Endothelial cell (in vitro differentiated cells): ENCODE measurements at places on chromosomes 2 and 18.

GRCh38 chr18:22650247-22650646, 232.5 kb upstream of the CTAGE1 start:
- DNase-seq, result no peak

DNA sequence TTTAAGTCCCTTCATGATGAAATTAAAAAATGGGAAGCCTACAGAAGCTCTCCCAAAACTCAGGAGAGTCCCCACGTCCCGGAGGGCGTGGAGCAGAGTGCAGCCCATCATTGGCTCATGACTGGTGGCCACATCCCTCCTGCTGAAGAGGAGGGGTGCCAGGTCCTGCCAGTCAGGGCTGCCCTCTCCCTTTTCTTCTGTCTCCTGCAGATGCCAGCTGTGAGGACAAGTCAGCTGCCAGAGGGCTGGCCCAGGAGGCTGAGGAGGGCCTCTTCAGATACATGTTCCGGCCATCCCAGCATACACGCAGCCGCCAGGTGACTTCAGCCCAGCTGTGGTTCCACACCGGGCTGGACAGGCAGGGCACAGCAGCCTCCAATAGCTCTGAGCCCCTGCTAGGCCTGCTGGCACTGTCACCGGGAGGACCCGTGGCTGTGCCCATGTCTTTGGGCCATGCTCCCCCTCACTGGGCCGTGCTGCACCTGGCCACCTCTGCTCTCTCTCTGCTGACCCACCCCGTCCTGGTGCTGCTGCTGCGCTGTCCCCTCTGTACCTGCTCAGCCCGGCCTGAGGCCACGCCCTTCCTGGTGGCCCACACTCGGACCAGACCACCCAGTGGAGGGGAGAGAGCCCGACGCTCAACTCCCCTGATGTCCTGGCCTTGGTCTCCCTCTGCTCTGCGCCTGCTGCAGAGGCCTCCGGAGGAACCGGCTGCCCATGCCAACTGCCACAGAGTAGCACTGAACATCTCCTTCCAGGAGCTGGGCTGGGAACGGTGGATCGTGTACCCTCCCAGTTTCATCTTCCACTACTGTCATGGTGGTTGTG, 2.6 kb downstream of the INHA start:
- no peak for DNase-seq

DNA sequence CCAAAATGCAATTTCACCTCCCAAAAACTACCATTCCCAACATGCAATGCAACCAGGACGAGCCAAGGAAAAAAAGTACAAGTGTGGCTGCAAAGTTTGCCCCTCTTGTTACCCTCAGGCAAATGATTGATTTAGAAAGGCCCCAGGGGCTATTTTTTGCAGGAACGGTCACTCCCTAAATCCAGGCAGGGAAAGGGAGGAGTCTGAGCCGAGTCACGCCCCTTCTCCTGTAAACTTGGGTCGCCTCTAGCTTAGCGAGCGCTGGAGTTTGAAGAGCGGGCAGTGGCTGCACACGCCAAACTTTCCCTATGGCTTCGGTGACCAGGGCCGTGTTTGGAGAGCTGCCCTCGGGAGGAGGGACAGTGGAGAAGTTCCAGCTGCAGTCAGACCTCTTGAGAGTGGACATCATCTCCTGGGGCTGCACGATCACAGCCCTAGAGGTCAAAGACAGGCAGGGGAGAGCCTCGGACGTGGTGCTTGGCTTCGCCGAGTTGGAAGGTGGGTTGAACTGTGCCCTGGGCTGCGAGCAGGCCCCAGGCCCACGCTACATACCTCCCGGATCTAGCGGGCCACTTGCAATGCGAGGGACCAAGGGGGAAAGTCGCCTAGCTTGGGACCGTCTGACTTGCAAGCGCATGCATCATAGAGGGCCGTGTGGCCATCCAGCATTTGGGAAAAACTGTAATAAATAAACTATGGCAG, at the start of gene GALM:
Gene GALM, plus strand, starts transcription at position 261 of the 702 bp plus-strand sequence. Its CDS starts 48 bp downstream, at position 309.
- peak; percentile 75 for DNase-seq

DNA sequence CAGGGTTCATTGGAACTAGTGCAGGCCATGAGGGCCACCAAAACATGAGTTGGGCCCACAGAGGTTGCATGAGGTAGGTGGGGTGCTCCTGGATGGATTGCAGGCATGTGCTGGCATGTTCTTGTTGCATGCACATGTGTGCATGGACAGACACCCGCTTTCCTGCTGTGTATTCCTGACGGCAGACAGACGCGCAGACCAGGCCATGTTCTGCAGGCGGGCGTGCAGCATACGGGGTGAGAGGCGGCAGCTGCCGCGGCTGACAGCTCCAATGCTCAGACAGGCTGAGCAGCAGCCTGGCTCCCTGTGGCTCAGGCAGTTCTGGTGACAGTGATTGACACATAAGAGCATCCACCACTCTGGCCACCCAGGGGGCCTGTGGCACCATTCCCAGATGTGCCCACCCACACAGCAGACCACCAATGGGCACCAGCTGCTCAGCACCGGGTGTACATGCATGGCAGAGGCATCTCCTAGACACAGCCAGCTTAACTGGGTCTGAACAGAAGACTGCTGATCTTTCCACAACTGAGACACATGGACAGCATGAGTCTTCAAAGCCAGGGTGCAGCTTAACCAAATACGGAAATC, 21.2 kb downstream of the HS1BP3 start:
- no peak for DNase-seq

DNA sequence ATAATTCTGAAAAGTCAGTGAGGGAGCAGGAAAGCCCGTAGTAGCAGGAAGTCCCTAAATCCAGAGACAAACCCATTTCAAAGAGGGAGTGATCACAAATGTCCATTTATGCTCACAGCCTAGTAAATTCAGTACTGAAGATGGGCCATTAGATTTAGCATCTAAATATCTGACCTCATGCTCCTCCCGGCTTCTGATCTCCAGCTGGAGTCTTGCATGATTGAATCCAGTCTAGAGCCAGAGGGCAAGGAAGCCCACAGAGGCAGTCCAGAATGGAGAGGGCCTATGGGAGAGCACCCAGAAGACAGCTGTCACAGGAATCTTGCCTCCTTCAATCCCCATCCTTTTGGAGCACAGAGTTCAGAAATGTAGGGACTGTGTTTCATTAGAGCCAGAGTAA, 16.0 kb upstream of the ST8SIA3 start:
- DNase-seq, result no peak

DNA sequence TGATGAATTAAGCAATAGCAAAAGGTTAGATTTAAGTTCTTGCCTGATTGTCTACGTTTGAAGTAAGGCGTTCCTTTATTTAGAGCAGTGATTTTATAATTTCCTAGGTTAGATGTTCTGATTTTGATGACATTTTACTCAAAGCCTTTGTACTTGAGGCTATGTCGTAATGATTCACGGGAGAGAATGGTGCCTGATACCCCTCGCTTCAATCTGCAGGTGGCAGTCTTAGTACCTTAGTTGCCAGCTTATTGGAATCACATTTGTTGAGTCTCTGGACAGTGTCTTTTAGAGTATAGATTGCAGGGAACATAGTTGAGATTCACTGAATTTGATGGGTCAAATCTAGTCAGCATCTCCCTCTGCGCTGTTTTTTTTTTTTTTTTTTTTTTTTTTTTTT, 89.5 kb downstream of the BIRC6 start:
- no peak for DNase-seq

GRCh38 chr2:120110507-120110906, 97.6 kb downstream of the EPB41L5 start:
- no peak for DNase-seq

DNA sequence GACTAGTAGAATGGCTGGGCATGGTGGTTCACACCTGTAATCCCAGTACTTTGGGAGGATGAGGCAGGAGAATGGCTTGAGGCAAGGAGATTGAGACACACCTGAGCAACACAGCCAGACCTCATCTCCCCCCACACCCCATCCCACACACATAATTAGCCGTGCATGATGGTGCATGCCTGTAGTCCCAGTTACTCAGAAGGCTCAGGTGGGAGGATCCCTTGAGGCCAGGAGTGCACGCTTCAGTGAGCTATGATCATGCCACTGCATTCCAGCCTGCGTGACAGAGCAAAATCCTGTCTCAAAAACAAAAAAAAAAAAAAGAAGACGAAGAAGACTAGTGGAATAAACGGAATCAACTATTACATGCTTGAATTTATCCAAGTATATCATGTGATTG, 150.0 kb downstream of the STK39 start:
- DNase-seq, result no peak

DNA sequence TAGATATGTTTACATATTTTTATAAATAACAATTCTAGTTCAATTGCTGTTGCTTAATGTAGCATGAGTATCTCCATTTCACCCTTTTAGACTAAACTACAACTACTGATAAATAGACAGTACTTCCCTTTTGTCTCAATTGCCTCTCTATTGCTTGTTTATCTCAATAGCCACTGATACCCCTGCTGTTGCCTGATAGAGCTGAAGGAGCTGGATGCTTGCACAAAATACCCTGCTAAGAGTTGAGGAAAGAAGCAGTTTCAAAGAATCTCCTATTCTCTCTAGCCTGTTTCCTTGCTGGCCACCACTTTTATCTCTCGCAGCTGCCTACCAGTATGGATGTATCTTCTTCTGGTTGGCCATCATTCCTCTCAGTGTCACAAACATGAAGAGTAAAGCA, 16.9 kb upstream of the ZNF804A start:
- no peak for DNase-seq

GRCh38 chr2:107020392-107020791, 134.4 kb upstream of the ST6GAL2 start:
- DNase-seq, result no peak

GRCh38 chr2:43255296-43255910, 29.0 kb upstream of the ZFP36L2 start:
- DNase-seq, result no peak

- no peak for DNase-seq
Observed at GRCh38 chr2:223072826-223073225, 20.8 kb downstream of the KCNE4 start.

- no peak for DNase-seq
Observed at GRCh38 chr18:8212896-8213780, 396.1 kb upstream of the RAB12 start.

DNA sequence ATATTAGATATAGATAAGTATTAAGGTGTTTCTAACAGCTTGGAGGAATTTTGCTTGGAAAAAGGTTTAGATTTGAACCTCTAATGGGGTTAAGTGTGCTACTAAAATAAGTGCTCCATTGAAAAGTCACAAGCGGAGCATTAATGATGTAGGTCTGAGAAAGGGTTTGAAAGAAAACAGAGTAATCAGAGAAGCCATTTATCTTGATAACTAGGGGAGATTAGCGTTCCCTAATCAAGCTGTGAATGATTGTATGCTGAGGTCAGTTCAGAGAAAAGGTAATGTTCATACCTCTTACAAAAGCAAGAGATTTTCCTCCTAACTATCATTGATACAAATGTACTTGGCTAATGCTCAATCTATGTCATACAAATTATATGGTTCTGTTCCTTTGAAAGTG, 1.5 kb downstream of the ARHGAP25 start:
- DNase-seq, result no peak

DNA sequence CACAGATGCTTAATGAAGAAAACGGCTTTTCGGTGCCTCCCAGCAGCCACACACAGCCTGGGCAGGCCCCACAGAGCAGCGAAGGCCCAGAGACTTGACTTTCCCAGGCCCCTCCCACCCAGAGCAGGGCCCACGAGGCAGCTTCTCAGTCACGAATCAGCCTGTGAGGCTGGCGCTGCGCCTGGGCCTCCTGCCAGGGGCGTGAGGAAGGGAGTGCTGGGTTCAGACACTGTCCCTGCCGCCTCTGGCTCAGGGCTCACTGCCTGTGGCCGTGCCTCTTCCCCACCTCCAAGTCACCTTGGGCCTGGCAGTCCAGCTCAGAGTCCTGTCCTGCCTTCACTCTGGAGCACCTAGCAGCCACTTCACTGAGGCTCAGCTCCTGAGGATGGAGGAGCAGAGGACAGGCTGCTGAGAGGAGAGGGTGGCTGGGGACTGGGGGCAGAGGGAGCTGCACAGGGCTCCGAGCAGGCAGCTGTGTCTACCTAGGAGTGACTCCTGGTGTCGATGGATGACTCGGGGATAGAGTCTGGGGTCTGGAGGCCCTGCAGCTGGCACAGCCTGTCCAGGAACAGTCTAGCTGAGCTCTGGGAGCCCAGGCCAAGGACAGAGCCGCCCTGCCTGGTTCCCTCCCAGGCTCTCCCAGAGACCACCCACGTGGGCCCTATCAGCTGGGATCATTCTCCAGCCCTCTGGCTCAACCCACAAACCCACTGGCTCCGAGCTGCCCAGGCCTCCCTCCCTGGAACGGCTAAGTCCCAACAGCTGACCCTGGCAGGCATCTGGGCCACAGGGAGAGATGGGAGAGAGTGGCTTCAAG, 36.4 kb upstream of the FOSL2 start:
- no peak for DNase-seq

DNA sequence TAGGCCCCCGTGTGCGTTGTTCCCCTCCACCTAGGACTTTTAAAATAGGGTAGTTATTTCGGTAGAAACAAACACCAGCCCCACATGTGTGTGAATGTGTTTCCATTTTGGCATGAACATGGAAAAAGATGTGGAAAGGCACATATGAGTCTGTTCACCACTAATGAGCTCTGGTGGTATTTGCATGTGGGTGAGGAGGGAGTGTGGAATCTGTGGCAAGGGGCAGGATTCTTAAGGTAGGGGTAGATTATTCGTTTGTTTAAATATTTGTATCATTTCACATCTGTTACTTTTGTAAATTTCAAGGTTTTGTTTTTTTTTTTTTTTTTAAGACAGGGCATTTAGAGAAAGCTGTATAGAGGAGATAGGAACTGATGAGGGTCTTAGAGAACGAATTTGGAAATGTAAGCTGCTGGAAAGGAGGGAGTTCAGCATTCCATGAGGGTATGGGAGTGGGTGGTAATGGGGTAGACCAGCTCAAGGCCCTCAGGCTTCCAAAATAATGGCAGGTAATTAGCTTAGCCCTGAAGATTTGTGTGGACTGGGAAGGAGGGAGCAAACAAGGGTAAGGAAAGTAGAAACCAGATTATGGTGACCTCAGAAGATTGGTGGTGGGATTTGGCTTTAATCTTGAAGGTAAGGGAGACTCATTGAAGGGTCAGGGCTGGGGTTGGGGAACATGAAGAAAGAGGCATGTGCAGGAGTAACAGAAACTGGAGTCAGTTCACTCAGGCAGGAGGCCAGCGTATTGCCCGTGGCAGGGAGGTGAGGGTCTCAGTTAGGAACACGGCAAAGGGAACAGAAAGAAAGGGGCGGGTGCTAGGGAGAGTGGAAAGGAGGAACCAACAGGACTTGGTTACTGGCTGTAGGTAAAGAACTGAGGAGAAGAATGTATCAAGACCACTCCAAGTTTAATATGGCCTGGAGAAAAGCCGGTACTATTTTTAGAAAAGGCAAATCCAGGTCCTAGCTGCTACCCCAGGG, 123.6 kb downstream of the PLB1 start:
- no peak for DNase-seq

GRCh38 chr18:59612381-59612780, 84.8 kb downstream of the CCBE1 start:
- DNase-seq, result no peak

- no peak for DNase-seq
Observed at GRCh38 chr2:70115646-70116442, 28.6 kb downstream of the PCBP1 start.

DNA sequence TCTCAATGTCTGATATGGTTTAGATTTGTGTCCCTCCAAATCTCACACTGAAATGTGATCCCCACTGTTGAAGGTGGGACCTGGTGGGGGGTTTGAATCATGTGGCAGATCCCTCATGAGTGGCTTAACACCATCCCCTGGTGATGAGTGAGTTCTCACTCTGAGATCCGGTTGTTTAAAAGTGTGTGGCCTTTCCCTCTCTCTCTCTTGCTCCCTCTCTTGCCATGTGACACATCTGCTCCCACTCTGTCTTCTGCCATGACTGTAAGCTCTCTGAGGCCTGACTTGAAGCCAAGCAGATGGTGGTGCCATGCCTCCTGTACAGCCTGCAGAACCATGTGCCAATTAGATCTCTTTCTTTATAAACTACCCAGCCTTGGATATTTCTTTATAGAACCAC, 108.8 kb downstream of the RBMS1 start:
- DNase-seq, result no peak

- DNase-seq, result peak; percentile 10
Observed at GRCh38 chr2:160494201-160494644, 616 bp upstream of the RBMS1 start.
